ENCODE measurements at places on chromosomes 13 and 19. TPM values are rescaled to one million over a fixed set of nuclear protein-coding genes. Genes with fewer than 3 reads are reported as not detected.

POGLUT2 gene
- total RNA-seq: 16.4 TPM

PCDH17 gene
- total RNA-seq: 0.20 TPM

SLC1A5 gene
- total RNA-seq: 65.0 TPM

ZNF83 gene
- 38.5 TPM for total RNA-seq

NLRP7 gene
- not detected for total RNA-seq

FCGBP gene
- total RNA-seq: under 0.01 TPM

PALM3 gene
- total RNA-seq: not detected

SLC46A3 gene
- 0.73 TPM for total RNA-seq

MAG gene
- total RNA-seq: not detected

LIM2 gene
- not detected for total RNA-seq

POLD1 gene
- 64.7 TPM for total RNA-seq

KRI1 gene
- total RNA-seq: 10.8 TPM

NLRP5 gene
- not detected for total RNA-seq

ZNF835 gene
- 0.20 TPM for total RNA-seq

ZNF235 gene
- 2.6 TPM for total RNA-seq

Data from subcutaneous preadipocyte (primary cell).